ENCODE measurements at places on chromosomes 1 and 21.
A peak's percentile ranks its signal among the peaks of the same experiment; 100 is the strongest.

- no peak for DNase-seq
Observed at GRCh38 chr1:8004803-8005573, 21.1 kb downstream of the ERRFI1 start.

DNA sequence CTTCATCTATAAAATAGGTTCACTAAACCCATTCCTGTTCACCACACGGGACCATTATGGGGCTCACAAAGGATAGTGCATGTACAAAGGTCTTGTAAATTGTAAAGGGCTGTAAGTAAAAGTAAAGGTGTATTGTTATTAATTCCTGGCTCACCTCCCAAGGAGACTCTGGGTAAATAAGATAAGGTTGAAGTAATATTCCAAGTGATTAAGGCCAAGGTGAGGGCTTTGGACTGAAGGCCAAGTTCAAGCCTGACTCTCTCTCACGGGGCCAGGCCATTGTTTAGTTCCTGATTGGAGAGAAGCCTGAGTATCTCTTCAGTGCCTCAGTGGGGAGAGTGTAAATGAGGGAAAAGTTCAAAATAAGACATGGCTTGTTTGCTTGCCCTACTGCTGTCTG is 19.5 kb upstream of the ZFYVE9 start:
- no peak for DNase-seq

- no peak for DNase-seq
Observed at GRCh38 chr1:38344716-38345115, 298.1 kb upstream of the POU3F1 start.

DNA sequence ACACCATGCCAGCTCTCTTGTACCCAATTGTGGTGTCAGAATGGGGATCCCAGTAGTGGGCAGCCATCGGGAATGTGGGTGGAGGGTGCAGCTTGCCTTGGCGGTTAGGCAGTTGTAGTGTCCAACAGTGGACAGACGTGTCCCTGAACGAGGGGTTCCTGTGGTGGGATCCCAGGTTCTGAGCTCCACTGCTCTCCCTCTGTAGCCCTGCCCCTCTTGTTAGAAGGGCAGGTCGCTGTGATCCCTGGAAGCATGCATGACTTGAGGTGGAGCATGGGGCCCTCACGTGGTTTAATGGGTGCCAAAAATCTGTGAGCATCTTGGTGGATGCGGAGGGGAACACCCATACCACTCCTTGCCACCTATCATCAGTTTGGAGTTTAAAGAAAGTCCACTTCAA is 4.3 kb downstream of the GALNT2 start:
- DNase-seq, result no peak

DNA sequence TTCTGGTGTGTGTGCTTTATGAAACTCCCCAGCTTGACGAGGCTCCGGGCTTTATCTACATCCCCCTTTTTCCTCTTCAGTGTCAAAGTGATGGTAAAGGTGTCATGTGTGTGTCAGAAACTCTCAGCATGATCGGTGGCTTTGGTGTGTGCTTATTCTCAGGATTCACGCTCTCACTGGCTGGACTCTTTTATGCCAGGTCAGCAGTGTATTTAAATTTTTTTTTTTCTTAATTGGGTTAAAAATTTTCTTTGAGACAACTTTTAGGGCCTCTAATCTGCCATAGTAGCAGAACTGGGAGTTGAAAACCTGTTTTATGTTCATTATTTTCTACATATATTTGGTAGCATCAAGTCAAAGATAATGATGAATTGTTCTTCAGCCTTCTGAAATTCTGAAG is 21.0 kb downstream of the SH3BGR start:
- DNase-seq, result no peak

DNA sequence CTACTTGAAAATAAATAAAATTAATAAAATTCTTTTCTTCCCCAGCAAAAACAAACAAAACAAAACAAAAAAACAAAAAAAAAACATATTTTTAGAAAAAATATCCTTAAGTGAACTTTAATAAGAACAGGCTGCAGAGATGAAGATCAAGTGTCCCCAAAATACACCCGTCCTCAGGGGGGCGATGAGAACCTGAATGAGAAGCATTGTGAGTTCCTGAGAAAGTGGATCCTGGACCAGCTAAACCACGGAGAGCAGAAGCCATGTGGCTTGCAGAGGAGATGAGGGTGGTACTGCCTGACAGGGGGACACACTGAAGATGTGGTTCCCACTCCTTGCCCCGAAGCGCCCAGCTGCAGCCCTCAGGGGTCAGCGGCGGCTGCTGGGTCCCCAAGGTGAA is 89.3 kb downstream of the ITPKB start:
- no peak for DNase-seq

- DNase-seq, result no peak
Observed at GRCh38 chr1:31372051-31372450, 825 bp downstream of the FABP3 start.

DNA sequence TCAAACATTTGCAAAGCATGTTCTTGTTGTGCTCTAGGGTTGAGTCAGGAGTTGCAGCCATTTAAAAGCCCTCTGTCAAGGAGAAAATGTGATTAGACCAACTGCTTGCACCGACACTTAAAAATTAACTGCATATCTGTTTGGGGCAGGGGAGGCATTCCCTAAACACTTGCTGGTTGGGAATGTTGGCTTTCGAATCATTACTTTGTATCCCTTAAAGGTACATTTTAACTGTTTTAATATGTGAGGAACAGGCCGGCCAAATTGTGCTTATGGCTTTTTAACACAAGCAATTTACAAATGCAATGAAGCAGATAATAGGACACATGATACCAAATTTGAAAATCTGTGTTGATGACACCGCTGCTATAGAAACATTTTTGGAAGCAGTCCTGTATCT is 159.1 kb downstream of the LHX8 start:
- no peak for DNase-seq

DNA sequence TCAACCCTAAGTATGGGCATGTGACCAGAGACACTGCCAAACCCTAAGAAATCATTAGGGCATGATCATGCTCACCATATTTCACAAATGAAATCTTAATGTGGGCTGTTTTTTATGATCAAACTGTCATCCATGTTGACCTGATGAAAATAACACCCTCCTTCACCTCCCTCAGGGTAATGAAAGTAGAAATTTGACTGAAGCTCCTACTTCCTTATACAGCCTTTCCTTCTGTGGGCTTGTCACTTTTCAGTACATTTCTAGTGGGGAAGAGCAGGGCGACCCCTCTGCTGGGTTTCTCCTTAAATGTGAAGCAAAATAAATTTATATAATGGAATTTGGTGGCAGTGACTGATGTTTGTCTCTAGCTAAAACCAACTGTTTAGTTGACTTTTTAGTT is 25.9 kb downstream of the IVNS1ABP start:
- no peak for DNase-seq

DNA sequence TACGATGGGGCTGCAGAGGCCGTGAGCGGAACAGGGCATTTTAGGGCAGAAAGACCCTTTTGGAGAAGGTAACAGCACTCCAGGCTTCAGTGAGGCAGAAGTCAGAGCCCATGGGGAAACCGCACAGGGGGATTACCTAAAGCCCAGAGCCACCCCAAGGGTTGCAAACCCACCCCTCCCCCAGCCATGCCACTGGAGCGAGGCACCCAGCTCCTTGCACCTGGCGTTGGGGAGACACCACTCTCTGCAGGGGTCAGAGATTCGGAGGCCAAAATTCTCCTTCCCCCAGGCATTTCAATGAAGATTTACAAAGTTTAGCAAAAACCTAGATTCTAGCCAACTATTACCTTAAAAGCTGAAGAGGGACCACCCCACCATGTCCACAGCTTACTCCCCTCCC is 38.4 kb upstream of the CCDC27 start:
- no peak for DNase-seq

DNA sequence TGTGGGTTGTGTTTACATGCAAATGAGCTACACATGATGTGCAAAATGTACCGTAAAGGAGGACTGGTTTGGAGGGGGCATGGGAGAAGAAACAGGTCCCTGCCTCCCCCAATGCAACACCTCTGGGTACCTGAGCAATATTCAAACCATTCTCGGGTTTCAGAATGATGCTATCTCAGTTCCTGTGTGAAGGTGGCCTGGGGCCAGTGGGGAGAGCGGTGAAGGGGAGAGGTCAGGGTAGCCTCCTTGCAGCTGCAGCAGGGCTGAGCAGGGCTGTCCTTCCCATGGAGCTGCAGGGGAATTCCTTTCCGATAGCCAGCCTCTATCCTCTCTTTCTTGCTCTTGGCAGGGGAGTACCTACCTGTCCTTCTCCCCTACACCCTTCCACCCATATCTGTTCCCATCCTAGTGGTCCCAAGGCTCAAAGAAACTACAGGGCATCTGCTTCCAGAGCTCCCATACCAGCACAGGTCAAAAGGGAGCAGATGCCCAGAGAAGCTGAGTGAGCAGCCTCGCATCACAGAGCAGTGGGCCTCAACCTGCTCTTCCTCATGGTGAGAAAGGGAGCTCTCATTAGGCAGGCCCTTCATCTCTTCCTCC is 11.9 kb downstream of the MEF2D start:
- no peak for DNase-seq

GRCh38 chr1:180178511-180179161 is 24.0 kb downstream of the QSOX1 start:
- DNase-seq, result peak; percentile 40

- no peak for DNase-seq
Observed at GRCh38 chr21:36202726-36203602, 46.3 kb downstream of the DOP1B start.

DNA sequence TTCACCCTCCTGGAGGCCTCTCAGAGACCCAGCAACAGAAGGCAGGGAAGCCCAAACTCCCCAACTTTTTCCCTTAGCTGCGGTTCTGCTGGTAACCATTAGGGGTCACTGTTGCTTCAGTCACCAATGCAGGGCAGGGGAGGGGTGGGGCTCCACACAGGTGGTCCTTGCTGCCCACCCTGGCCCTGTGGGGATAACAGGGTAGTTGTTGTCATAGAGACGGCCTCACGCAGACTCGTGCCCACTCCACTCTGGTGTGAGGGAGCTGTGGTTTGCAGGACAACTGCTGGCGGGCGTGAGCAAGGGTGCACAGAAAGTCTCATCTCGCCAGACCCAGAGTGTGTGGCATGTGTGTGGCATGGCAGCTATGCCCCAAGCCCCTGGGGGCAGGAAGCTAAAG is 19.9 kb downstream of the INSRR start:
- DNase-seq, result no peak

DNA sequence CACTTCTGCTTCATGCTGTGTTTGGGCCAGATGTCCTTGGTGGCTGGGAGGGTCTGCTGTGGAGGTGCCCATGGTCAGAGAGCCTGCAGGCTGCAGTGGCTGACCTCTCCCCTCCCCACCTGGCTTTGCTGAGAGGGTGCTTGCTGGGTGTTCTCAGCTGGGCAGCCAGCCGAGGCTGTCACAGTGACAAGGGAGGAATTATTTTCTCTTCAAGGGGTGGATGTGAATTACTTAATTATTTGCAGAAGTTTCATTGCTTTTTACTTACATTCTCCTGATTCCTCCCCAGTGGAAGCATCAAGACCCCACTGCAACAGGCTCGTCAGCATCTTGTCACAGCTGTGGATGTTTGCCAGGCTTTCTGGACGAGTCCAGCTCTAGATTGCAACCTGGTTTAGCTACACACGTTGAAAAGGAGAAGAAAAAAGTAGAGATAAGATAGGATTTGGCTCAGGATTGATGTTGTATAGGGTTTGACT is 70.3 kb downstream of the GALNT2 start:
- DNase-seq, result no peak

- DNase-seq, result no peak
Observed at GRCh38 chr1:21451212-21451611, 11.3 kb downstream of the NBPF3 start.

- no peak for DNase-seq
Observed at GRCh38 chr1:5971471-5972197, 20.6 kb downstream of the NPHP4 start.

DNA sequence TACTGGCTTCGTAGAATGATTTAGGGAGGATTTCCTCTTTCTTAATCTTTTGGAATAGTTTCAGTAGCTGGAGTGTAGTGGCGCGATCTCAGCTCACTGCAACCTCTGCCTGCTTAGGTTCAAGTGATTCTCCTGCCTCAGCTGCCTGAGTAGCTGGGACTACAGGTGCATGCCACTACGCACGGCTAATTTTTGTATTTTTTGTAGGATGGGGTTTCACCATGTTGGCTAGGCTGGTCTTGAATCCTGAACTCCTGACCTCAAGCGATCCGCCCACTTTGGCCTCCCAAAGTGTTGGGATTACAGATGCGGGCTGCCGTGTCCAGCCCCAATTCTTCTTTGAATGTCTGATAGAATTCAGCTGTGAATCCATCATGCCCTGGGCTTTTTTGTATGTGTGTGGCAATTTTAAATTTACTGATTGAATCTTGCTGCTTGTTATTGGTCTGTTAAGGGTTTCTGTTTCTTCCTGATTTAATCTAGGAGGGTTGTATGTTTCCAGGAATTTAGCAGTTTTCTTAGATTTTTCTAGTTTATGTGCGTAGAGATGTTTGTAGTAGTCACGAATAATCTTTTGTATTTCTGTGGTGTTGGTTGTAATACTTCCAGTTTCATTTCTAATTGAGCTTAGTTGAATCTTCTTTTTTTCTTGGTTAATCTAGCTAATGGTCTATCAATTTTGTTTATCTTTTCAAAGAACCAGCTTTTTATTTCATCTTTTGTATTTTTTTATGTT is 15.3 kb downstream of the MAN1C1 start:
- no peak for DNase-seq

GRCh38 chr1:99772809-99773208 is 6.4 kb upstream of the FRRS1 start:
- DNase-seq, result no peak

DNA sequence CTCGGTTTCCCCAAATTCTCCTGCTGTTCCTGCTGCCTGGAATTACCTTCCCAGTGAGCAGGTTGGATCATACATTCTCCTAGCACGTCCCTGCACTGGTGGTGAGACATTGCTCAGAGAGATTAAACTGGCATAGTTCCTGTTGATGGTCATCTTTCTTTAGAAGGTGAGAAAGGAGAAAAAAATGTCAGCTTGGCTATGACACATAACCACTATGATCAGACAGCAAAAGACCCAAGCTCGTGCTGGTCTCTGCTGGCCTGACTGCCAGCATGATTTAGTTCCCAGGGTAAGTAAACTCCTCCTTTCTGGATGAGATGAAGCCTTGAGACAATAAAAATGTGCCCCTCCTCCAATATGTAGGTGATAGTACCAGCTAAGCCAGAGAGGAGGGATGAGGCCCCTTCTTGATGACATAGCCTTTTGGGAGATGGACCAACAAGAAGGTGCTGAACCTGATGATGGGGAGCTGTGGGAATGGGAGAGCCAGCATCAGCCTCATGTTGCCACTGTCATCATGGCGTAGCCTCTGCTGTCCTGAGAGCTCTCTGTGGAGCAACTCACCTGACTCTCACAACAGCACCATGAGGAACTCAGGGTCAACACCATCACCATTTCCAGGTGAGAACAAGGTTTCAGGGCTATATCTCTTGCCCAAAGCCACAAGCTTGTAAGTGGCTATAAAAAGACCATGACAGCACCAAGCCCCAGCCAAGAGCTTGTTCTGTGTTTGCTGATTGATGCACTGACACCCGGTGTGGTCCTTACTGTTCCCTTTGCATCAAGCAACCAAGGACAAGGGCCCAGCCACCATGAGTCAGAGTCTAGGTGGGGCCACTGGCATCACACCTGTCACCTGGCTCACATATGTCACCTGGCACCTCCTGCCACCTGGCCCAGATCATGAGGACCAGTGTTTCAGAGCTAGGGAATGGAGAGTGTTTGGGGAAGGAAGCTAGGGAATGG is 200.0 kb downstream of the MATN1 start:
- no peak for DNase-seq
